ENCODE measurements at places on chromosomes 2 and 18. TPM values are rescaled to one million over a fixed set of nuclear protein-coding genes. Genes with fewer than 3 reads are reported as not detected.

DYNAP gene
- total RNA-seq = not detected

IGFBP2 gene
- total RNA-seq = 16.3 TPM

TOGARAM2 gene
- total RNA-seq = 64.4 TPM

FANCL gene
- total RNA-seq = 5.7 TPM

DNA sequence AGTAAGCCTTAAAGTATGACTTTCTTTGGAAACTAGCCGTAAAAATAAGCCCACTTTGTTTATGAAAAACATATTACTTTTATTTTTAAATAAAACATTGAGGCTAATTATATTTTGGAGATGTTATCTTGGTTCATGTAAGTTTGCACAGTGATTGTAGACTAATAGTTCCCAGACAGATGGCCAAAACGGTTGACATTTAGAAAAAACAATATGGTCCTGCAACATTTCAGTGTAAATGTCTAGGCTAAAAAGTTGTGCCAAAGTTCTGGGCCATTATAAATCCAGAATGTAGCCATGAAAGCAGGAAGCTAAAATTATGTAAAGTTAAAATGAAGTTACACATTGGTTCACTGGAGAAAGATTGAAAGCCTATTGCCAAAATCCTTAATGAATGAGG is 43.6 kb downstream of the SLC5A7 start:
- no peak for DNase-seq
- H3K4me3 ChIP-seq = no peak overlapping the region

DNA sequence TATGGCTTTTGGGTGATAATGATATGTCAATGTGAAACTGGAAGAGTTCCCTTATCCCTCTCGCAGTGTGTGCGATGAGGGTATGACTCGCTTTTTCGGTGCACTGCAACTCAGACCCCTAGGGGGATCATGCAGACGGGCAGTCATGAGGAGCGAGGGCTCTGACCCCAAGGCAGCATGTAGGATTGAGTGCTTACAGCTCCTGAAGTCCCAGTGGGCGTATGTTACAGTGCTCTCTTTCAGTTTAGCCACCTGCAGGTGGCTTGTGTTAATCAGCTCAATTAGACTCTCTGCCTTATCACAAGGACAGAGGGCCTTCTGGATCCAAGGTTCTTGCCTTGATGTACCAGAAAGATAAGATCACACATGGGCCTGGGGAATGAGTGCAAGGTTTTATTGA is 1269.9 kb upstream of the GYPC start:
- H3K36me3 ChIP-seq = no peaks in the 10 kb centered on the region
- H3K4me1 ChIP-seq = no peaks in the 10 kb centered on the region
- DNase-seq = no peak
- H3K4me3 ChIP-seq = no peak overlapping the region
- H3K27ac ChIP-seq = no peak overlapping the region

GRCh38 chr2:238449909-238450417 is 23.2 kb downstream of the ASB1 start:
- peak overlapping the region; percentile 82 for H3K27ac ChIP-seq
- H3K4me3 ChIP-seq = peak overlapping the region; percentile 17
- peaks cover 3% of the 10 kb centered on the region for H3K36me3 ChIP-seq
- peak; percentile 89 for DNase-seq

DNA sequence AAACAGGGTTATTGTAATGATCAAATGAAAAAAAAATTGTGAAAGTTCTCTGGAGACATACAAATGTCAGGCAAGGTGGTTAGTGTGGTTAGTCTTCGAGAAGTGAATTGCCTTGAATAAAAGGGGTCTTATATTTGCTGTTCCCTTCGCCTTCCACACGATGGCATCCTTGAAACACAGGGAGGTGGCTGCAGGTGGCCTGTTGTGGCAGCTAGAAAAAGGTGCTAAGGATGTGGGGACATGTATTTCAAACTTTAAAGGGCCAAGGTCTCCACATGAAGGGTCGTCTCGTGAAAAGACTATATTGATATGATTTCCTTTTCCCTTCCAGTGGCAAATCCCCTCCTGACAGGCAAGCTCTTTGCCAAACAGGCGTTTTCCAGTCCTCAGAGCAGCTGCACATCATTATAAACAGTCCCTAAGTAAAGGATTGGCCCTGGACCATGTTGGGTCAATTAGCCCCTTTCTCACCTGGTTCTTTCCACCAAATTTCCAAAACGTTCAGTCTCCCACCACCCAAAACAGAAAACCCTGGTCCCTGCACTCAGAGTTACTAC is 68.5 kb downstream of the COPS8 start:
- no peak overlapping the region for H3K4me3 ChIP-seq
- no peaks in the 10 kb centered on the region for H3K36me3 ChIP-seq
- DNase-seq = no peak

Data from gastrocnemius medialis (tissue), 4 donors.